Activated CD4-positive, alpha-beta memory T cell treated with anti-CD3 and anti-CD28 coated beads for 36 hours (primary cell): ENCODE measurements at places on chromosomes 7 and 10.

DNA sequence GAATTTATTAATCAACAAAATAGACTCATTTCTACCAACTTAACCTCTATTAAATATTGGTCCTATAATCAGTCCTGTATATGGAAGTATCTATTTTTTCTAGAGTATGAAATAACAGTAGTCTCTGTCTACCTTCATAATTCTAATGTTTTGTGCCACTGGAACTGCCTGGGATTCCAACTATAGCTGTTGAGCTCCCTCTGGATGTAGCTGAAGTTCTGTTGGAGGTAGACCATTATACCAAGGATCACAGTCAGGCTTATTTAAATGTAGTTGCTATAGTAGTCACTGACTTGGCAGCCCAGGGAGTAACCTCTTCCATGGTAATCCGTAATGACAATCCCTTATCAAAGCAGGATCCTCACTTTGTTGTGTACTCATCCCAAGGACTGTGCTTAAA, 48.5 kb upstream of the PHYHIPL start:
- DNase-seq = no peak

DNA sequence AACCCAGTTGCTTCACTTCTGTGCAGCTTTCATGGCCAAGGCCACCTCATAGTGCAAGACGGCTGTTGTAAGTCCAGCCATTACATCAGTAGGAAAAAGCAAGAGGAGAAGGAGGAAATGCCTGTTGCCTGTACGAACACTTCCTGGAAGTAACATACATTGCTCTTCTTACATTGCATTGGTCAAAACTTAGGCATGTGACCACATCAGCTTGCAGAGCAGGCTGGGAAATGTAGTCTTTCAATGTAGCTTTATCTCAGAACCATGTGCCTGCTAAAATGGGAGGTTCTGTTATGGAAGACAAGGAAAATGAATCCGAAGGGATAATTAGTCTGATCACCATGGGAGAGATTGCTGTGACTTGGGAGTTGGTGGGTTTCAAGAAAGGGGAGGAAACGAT, 4.3 kb downstream of the SLC29A3 start:
- no peak for DNase-seq

GRCh38 chr7:21898265-21898930, 47.3 kb downstream of the CDCA7L start:
- peak; percentile 13 for DNase-seq

GRCh38 chr10:103072276-103072675, 120.8 kb downstream of the NT5C2 start:
- no peak for DNase-seq

- peak; percentile 53 for DNase-seq
These were observed 11.7 kb downstream of the PLAC9 start for GRCh38 chr10:80144067-80144695.
